PC-3 (cell line): ENCODE measurements at places on chromosomes 4 and X. TPM values are rescaled to one million over a fixed set of nuclear protein-coding genes. Genes with fewer than 3 reads are reported as not detected.
A peak's percentile ranks its signal among the peaks of the same experiment; 100 is the strongest.

The TLR8 gene
- total RNA-seq, result not detected in 2 replicates

The ITGB1BP2 gene
- 0.75 and 1.7 TPM in 2 replicates for total RNA-seq

The DCAF4L1 gene
- total RNA-seq, result 0.22 and 0.63 TPM in 2 replicates

The USP17L10 gene
- total RNA-seq, result not detected in 2 replicates

The FAM236B gene
- not detected in 2 replicates for total RNA-seq

The F8 gene
- total RNA-seq, result 0.91 and 1.1 TPM in 2 replicates

DNA sequence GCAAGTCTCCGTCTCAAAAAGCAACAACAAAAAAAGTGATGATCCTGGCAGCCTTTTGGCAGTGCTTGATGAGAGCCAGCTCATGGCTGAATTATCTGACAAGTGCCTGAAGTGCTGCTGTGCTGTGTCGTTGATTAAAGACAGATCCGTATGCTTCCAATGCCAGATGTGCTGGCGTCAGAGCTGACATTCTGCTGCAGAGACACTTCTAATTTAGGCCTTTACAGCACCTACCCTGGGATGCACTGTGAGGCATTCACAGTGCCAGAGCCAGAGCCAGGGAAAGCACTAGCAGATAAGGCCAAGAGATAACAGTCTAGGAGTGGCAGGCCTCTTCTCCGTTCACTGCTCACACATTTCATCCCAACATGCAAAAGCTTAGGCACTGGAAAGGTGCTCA is 995.5 kb downstream of the RAB28 start:
- no peak for DNase-seq
- H3K27me3 ChIP-seq, result no peaks in the 10 kb centered on the region
- no peak overlapping the region for H3K4me3 ChIP-seq
- no peaks in the 10 kb centered on the region for H3K36me3 ChIP-seq
- no peak overlapping the region for H3K27ac ChIP-seq

GRCh38 chr4:151652841-151653547 is 107.8 kb downstream of the GATB start:
- H3K27me3 ChIP-seq, result no peaks in the 10 kb centered on the region
- H3K27ac ChIP-seq, result no peak overlapping the region
- H3K4me1 ChIP-seq, result no peaks in the 10 kb centered on the region
- H3K36me3 ChIP-seq, result no peaks in the 10 kb centered on the region
- H3K4me3 ChIP-seq, result no peak overlapping the region

DNA sequence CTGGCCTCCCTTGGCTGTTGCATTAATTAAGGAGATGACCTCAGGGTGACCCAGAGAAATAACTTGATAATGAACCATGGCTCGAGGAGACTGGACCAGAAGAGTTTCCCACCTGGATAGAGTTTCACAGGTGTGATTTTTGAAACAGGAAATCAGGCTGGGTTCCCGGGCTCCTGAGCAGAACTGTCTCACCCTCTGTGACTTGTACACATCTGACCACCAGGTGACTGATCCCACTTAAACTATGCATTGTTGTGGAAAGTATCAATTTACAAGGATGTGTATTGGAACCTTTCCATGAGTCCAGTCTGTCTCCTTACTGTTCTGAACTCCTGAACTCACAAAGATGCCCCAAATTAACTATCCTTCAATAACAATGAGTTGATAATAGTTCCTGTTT is 220.3 kb downstream of the PTTG2 start:
- H3K36me3 ChIP-seq, result no peaks in the 10 kb centered on the region
- H3K4me3 ChIP-seq, result no peak overlapping the region
- peak overlapping the region; percentile 72 for H3K27ac ChIP-seq

DNA sequence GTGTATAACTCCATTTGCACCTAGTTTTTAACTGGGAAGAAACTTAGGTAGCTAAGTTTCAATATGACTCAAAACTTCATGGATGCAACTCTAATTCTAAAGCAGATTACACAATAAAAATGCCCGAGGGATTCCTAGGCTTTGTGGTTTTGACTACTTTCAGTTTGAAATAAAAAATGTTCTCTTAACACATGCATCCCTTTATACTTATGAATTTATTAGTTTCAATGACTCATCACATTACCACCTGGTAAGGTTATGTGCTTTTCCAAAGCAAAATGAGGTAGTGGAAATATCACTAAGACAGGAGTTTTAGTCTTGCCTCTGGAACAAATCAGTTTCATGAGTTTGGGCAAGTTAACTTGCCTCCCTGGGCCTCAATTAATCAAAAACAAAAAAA is 125.5 kb downstream of the OPHN1 start:
- H3K36me3 ChIP-seq, result no peaks in the 10 kb centered on the region
- H3K4me3 ChIP-seq, result no peak overlapping the region
- peak overlapping the region; percentile 93 for H3K27ac ChIP-seq
- DNase-seq, result peak; percentile 96

DNA sequence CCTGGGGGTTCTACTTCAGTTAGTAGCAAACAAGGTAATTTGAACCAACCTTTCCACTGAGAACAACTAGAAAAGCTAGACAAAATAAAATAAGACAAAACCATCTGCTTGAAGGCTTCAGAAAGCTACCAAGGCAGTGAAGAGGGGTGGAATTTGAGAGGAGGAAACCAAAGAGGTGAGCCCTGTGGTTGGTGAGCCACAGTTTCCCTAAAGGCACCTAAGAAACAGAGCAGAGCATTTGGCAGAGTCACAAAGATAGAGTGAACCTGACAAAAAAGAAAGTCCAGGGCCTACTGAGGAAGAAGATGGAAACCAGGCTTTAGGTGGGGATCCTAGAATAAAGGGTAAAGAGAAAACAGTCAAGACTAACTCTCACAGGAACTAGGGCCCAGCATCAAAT is 44.3 kb downstream of the CHST7 start:
- H3K4me1 ChIP-seq, result no peaks in the 10 kb centered on the region
- H3K27me3 ChIP-seq, result no peaks in the 10 kb centered on the region
- H3K36me3 ChIP-seq, result peaks cover 25% of the 10 kb centered on the region

- no peaks in the 10 kb centered on the region for H3K27me3 ChIP-seq
- no peak overlapping the region for H3K27ac ChIP-seq
- H3K36me3 ChIP-seq, result no peaks in the 10 kb centered on the region
- DNase-seq, result no peak
- no peaks in the 10 kb centered on the region for H3K4me1 ChIP-seq
Observed at GRCh38 chr4:154869301-154869700, 88.2 kb downstream of the RBM46 start.

DNA sequence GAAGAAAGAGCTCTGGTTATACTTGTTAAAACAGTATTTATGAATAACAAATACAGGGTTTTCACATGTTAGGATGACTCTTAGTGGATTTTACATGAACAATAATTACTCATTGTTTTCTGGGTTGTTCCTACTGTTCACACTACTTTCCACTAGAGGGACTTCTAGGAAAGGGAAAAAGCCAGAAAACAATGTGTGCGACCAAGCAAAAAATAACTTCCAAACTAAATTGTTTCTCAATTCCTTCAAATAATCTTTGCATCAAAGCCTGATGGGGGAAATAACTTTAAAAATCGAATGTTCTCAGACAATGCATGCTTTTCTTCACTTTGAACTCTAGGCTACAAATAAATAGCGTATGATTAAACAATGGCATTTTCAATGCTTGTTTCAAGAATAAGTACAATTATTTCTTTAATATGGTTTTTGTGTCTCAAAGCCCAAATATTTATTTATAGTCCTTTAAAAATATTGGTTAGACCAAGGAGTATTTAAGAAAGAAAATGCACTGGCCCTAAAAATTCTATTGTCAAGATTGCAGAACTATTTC is 72.1 kb upstream of the ETNPPL start:
- DNase-seq, result peak; percentile 55
- peaks cover 5% of the 10 kb centered on the region for H3K27me3 ChIP-seq
- H3K36me3 ChIP-seq, result no peaks in the 10 kb centered on the region

- H3K27me3 ChIP-seq, result no peaks in the 10 kb centered on the region
- H3K36me3 ChIP-seq, result no peaks in the 10 kb centered on the region
- no peaks in the 10 kb centered on the region for H3K4me1 ChIP-seq
- H3K27ac ChIP-seq, result no peak overlapping the region
- DNase-seq, result no peak
Observed at GRCh38 chr4:177222781-177223180, 86.9 kb upstream of the NEIL3 start.

GRCh38 chr4:109296527-109296926 is 5.9 kb downstream of the COL25A1 start:
- DNase-seq, result no peak
- no peaks in the 10 kb centered on the region for H3K4me1 ChIP-seq
- no peak overlapping the region for H3K4me3 ChIP-seq
- no peak overlapping the region for H3K27ac ChIP-seq

- peak; percentile 5 for DNase-seq
- no peaks in the 10 kb centered on the region for H3K36me3 ChIP-seq
- H3K4me3 ChIP-seq, result no peak overlapping the region
- H3K27me3 ChIP-seq, result no peaks in the 10 kb centered on the region
Observed at GRCh38 chr4:153571006-153571545, 104.9 kb downstream of the TMEM131L start.
